Activated CD4-positive, alpha-beta memory T cell treated with anti-CD3 and anti-CD28 coated beads, Interleukin-2, amount 10 ng/mL, durations not matched to agents 7 days and 5 days (primary cell): ENCODE measurements at places on chromosomes 13 and 19.

DNA sequence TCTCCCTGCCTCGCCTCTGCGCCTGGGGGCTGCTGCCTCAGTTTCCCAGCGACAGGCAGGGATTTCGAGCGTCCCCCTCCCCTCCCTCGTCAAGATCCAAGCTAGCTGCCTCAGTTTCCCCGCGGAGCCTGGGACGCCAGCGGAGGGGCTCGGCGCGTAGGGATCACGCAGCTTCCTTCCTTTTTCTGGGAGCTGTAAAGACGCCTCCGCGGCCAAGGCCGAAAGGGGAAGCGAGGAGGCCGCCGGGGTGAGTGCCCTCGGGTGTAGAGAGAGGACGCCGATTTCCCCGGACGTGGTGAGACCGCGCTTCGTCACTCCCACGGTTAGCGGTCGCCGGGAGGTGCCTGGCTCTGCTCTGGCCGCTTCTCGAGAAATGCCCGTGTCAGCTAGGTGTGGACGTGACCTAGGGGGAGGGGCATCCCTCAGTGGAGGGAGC is 722 bp upstream of the ICAM1 start:
- DNase-seq = peak; percentile 90
- peaks cover 50% of the 10 kb centered on the region for H3K4me1 ChIP-seq
- peaks cover 1% of the 10 kb centered on the region for H3K27me3 ChIP-seq
- peaks cover 16% of the 10 kb centered on the region for H3K36me3 ChIP-seq
- peak overlapping the region; percentile 93 for H3K27ac ChIP-seq

- no peaks in the 10 kb centered on the region for H3K4me1 ChIP-seq
- no peak for DNase-seq
- H3K27me3 ChIP-seq = no peaks in the 10 kb centered on the region
- H3K27ac ChIP-seq = no peak overlapping the region
- H3K4me3 ChIP-seq = no peak overlapping the region
Observed at GRCh38 chr13:74336546-74336945, 202.3 kb upstream of the KLF12 start.

DNA sequence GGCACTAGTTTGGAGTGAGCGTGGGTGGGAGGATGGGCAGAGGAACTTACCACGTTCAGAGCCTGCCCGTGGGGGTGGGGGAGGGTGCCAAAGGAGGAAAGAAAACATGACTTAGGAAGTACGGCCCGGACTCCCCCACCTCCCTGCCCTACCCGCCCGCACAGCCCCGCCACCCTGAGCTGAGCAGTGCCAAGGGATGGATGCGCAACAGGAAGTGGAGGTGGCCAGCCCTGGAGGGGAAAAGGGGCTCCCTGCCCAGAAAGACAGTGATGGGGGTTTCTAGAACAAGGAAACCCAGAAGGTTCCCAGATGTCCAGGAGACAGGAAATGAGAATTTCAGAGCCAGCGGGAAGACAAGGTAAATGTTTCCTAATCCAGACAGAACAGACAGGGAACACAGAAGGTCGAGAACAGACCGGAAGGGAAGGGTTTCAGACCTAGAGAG is 6.3 kb downstream of the TEAD2 start:
- no peaks in the 10 kb centered on the region for H3K36me3 ChIP-seq
- no peak overlapping the region for H3K4me3 ChIP-seq
- no peak for DNase-seq
- H3K4me1 ChIP-seq = peaks cover 8% of the 10 kb centered on the region

DNA sequence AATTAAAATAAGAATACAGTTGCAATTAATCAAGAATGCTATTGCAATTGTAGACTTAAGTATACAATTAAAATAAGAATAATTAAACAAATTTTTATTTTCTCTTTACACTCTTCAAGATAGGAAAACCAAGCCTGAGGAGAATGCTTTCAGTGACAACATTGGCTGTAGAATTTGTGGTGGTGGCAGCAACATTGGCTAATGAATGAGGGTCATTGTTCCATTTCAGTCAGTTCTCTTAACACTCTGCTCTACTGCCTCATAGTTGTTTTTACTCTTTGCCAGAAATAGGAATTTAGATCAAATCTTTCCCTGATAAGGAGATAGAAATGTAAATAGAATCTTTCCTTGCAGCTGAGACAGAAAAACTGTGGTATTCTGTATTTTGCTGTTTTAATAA is 391.6 kb downstream of the PCDH20 start:
- no peaks in the 10 kb centered on the region for H3K27me3 ChIP-seq
- H3K36me3 ChIP-seq = no peaks in the 10 kb centered on the region
- no peak for DNase-seq
- no peaks in the 10 kb centered on the region for H3K4me1 ChIP-seq

DNA sequence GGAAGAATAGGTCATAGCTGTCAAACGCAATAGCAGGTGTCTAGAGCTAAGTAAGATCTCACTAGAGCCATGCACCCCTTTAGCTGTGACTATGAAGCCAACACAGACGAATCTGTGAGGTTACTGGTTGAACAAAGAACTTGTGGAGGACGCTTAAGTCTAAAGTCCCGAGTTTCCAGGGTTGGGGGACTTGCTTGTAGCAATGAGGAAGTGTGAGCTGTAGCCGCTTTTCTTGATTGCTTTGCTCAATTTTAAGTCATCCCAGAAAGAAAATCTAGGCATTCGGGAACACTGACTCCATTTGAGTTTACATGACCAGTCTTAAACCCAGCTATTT is 1.6 kb downstream of the GPC5 start:
- DNase-seq = no peak
- peaks cover 10% of the 10 kb centered on the region for H3K4me1 ChIP-seq
- H3K27me3 ChIP-seq = peaks cover 62% of the 10 kb centered on the region
- H3K27ac ChIP-seq = no peak overlapping the region

- no peak for DNase-seq
- no peak overlapping the region for H3K4me3 ChIP-seq
- no peaks in the 10 kb centered on the region for H3K27me3 ChIP-seq
- H3K27ac ChIP-seq = no peak overlapping the region
- no peaks in the 10 kb centered on the region for H3K4me1 ChIP-seq
- H3K36me3 ChIP-seq = peaks cover 24% of the 10 kb centered on the region
Observed at GRCh38 chr13:113537909-113538688, 46.5 kb upstream of the TFDP1 start.

- no peak for DNase-seq
- no peak overlapping the region for H3K27ac ChIP-seq
- no peaks in the 10 kb centered on the region for H3K27me3 ChIP-seq
Observed at GRCh38 chr13:29569253-29570050, 26.0 kb downstream of the SLC7A1 start.

- no peaks in the 10 kb centered on the region for H3K36me3 ChIP-seq
- no peak overlapping the region for H3K4me3 ChIP-seq
- peaks cover 36% of the 10 kb centered on the region for H3K4me1 ChIP-seq
- DNase-seq = peak; percentile 48
- H3K27ac ChIP-seq = no peak overlapping the region
Observed at GRCh38 chr19:41998246-41999020, 4.4 kb upstream of the ATP1A3 start.

DNA sequence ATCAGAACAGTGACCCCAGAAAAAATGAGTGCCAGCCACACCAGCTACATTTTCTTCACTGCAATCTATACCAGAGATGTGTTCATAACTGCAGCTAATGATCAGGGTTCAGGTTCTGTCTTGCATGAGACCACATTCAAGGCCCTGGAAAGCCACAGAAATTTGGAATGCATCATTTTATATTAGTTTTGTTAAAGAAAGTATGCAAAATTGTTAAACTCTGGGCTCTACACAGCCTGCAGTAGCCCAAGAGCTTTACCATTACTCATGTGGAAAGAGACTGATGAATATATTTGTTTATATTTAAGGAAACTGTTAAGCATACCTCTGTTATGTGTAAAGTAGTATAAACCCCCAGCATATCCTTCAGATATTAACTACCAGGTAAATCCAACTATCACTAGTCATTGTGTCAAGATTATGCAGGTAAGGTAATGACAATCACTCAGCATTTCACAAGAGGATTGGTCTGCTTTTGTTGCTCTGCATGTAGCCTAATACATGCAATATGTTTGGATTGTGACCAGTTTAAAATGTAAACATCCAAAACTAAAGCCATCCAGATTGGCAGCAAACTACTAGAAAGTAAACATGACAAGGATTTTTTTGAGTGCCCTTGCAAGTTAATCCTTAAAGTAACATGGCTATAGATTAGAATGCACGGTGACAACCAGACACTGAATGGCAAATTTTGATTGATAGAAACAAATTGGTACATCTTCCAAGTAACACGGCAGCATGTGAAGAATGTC is 429.1 kb upstream of the ARGLU1 start:
- H3K27ac ChIP-seq = no peak overlapping the region
- H3K4me1 ChIP-seq = no peaks in the 10 kb centered on the region
- H3K36me3 ChIP-seq = no peaks in the 10 kb centered on the region

- no peak overlapping the region for H3K4me3 ChIP-seq
- DNase-seq = no peak
- H3K27ac ChIP-seq = no peak overlapping the region
- no peaks in the 10 kb centered on the region for H3K4me1 ChIP-seq
- no peaks in the 10 kb centered on the region for H3K27me3 ChIP-seq
- H3K36me3 ChIP-seq = no peaks in the 10 kb centered on the region
Observed at GRCh38 chr13:68027306-68027705, 797.2 kb upstream of the PCDH9 start.

DNA sequence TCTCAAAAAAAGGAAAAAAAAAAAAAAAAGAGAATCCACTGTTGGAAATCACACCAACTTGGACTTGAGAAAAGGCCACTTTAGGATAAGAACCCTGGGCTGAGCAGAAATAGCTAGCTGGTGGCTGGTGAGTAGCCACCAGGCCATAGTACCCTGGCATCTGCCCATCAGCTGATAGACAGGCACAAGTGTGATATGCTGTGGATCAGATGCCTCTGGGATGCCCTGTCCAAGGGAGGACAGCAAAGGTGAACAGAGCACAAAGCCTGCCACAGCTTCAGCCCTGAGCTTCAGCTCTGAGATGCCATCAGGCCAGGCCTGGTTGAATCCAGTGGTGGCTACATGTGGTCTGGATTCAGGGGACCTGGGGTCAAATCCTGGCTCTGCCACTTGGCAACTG is 8.7 kb downstream of the SIRT2 start:
- H3K4me3 ChIP-seq = no peak overlapping the region
- DNase-seq = no peak
- no peaks in the 10 kb centered on the region for H3K27me3 ChIP-seq
- no peak overlapping the region for H3K27ac ChIP-seq
